CD4-positive, alpha-beta T cell treated with Interleukin-15 for 1 hour (primary cell): ENCODE measurements at places on chromosomes 2 and 18.
A peak's percentile ranks its signal among the peaks of the same experiment; 100 is the strongest.

- no peak for DNase-seq
These were observed 15.4 kb downstream of the GREB1L start for GRCh38 chr18:21257386-21257785.

GRCh38 chr2:119647440-119648169, 31.4 kb upstream of the TMEM177 start:
- DNase-seq: peak; percentile 25

DNA sequence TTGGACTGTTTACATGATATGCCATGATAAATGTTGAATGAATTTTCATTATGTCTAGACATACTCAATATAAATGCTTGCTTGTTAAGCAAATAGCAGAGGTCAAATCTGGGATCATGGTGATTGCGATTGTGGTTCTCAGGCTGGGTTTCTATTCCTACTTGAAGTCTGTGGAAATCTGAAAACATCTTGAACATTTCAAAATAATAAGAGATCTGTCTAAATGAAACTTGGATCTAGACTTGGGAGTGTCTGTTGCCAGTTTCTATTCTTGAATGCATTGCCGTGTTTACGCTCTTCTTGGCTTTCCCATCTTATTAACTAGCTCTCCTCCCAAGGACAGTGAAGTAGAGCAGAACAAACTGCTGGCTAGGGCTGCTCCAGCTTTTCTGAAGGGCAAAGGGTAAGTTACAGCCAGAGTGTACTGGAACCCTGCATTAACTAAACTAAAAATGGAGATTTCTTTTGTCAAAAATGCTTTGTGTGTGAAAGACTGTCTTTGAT, 127.7 kb downstream of the DTNA start:
- DNase-seq: no peak

- DNase-seq: no peak
These were observed 361.2 kb upstream of the HNRNPA3 start for GRCh38 chr2:176851200-176851888.

GRCh38 chr2:445896-446295, 158.0 kb upstream of the ALKAL2 start:
- no peak for DNase-seq

- no peak for DNase-seq
These were observed 472.9 kb downstream of the PTPRM start for GRCh38 chr18:8040021-8040420.

GRCh38 chr18:67509741-67510391, 6.7 kb downstream of the DSEL start:
- DNase-seq: no peak

GRCh38 chr18:13500227-13500865, 226.0 kb downstream of the FAM210A start:
- DNase-seq: no peak

DNA sequence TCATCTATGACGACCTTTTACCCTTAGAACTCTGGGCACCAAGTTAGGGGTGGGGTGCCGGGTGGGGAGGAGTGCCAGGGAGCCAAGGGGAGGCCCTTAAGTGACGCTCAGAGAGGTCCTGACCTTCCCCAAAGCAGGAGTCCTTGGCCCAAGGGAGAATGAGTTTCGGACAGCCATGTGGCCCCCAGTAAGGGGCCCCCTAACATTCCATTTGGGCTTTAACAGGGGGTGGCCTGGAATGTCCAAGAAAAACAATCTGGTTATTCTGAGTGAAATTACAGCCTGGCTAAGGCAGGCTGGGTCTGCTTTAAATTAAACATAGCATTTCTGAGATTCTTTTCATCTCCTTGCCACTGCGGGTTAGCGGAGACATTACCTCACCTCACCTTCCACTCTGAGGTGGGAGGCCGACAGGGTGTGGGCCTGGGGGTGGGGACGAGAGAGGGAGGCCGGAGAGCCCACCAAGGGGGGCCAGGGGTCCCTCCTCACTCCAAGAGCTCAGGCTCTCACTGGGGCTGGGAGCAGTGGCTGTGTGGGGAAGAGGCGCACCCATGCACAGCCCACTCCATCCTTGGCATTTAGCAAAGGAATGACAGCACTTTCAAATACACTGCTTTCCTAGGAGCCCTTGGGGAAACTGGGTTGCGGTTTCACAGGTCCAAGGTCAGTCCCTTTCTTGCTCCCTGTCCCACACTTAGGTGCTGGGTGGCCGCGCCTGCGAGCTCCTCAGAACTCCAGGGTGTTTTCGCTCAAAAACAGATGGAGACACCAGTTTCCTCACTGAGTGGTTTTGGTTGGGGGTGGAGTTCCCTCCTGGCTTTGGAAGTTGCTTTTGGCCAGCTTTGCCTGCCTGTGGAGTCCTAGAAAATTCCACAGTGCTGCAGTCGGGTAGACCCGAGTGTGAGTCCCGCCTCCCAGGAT, 107.4 kb downstream of the POLR1A start:
- DNase-seq: peak; percentile 55

DNA sequence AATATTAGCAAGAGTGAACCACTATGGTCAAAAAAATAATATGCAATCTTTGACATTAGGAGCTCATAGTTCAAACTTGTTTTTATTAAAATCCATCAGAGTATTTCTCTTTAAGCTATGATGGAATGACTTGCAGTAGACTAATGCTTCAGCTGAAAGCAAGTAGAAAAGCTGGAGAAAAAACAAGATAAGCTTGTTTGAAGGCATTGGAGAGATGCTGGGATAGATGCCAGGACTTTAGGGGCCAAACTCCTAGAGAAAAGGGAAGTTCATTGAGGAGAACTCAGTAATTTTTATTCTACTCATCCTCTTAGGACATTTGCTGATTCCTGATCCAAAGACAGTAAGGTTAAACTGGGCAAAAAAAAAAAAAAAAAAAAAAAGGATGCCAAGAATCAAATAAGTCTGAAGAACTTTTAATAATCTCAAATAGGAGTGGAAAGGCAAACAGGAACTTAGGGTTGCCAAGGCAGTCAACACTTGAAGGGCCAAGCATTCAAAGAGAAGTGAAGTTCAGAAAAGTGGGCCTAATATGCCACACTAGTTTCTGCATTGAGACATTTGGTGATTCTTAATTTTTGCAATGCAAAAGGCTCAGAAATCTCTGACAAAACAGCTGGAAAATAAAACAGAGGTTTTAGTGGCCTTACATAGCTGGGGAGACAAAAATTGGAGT, 19.7 kb upstream of the AFF3 start:
- DNase-seq: no peak

GRCh38 chr2:231341100-231341499, 54.4 kb upstream of the B3GNT7 start:
- no peak for DNase-seq

DNA sequence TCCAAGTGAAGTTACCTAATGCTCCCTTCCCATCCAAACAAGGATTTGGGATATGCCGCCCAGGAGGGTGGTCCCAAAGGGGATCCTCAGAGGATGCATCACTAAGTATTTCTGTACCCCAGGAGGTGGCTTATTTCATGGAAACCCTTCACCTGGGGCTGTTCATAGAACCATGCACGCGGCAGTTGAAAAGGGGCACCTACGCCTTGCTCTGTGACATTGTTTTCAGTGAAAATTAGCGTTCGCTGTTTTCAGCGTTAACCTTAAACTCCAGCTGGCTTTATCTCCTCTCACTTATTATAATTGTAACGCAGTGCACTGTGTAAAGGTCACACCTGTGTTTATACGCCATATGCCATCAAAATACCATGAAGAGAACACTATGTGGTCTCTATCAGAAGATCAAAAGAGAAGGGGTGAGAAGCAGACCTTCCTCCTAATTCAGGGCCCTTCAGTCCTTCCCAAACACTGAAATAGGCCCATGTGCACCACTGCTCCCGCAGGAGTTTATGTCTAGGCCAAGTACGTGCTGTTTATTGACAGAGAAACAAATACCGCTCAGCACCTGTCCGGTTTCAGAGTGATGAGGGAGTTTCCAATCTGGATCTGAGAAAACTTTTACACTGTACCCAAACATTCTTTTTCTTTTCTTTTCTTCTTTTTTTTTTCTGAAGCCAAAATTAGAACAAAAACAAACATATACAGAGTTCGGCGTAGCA, 162.1 kb downstream of the BCL2 start:
- peak; percentile 57 for DNase-seq

DNA sequence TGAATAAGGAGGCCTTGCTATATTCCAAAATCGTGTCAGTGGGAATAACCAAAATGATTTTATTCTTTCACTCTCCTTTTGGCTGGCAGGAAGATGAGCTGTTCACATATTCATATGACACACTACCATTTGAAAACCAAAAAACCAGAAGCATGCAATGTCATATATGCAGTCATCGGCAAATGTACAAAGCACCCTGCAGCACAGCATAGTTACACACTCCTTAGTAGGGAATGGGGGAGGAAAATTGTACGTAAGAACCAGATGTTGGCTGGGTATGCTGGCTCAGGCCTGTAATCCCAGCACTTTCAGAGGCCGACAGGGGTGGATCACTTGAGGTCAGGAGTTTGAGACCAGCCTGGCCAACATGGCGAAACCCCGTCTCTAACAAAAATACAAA, 176.6 kb downstream of the GFPT1 start:
- no peak for DNase-seq

DNA sequence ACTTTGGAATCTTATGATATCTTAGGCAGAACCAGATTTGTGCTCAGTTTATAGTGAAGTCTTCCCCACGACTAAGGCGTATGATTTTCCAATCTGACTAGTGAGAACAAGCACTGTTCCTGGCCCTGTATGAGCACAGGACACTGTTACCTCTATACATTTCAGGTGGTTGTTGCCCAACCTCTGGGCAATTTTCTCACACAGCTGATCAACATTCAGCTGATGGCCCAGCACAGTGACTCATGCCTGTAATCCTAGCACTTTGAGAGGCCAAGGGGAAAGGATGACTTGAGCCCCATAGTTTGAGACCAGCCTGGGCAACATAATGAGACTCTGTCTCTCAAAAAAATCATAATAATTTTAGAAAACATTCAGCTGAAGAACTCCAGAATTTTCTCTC, 119.5 kb downstream of the ASXL3 start:
- DNase-seq: no peak

- no peak for DNase-seq
These were observed 159.7 kb upstream of the LHCGR start for GRCh38 chr2:48915227-48915626.

DNA sequence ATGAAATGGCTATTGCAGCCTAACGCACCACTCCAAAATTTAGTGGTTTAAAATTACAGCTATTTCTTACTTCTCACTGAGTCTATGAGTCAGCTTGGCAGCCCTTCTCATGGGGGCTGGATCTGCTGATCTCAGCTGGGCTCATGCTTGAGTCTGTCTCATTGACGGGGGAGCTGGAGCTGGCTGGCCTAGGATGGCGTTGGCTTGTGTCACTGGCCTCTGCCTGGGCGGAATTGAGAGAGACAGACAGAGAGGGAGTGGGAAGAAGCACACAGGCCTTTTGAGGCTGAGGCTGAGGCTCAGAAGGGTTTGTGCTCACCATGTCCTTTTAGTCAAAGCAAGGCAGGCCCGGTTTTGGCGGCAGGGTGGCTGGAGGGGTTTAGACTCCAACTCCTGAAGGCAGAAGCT, 412.1 kb upstream of the MYT1L start:
- DNase-seq: no peak

DNA sequence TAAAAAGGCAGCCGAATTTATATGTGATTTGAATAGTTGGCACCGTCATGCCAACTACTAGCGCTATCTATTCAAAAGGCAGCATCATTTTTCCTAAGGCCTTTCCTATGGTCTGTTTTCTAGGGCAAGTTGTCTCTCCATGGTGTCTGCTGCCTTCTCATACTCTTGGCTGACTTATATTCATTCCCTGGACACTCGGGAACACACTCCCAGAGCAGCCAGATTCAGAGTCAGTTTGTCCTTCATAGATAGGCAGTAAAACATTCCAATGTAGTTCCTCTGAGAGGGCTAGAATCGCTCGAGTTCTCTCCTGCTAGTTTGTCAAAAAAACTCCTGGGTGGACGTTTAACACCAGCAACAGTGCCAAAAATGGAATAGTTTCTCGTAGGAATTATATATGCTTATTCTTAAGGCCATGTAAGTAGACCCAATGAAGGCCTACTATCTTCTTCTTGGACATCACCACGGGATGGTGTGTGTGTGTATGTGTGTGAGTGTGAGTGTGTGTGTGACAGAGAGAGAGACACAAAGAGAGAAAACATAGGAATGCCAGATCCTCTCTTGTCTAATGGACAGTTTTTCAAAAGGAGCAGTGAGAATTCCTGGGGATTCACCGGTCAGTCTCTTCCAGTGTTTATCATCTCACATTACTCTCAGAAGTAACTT, 129.3 kb upstream of the CTAGE1 start:
- DNase-seq: no peak

DNA sequence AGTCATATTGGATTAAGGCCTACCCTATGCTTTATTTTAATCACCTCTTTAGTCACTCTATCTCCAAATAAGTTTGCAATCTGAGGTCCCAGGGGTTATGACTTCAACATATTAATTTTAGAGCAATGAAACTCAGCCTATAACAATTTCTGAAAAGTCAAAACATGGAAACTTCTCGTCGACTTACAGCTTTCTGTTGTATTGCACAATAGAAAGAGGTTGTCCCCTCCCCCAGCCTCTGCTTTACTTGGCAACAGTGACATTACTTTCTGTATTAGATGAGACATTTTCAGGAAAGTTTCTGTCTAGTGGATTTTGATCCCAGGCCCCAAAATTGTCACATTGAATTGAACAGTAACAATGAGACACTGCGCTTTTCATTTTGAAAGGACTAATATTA, 326.4 kb downstream of the THSD7B start:
- no peak for DNase-seq

- peak; percentile 47 for DNase-seq
These were observed 112.8 kb upstream of the MAP3K20 start for GRCh38 chr2:172962824-172963223.

GRCh38 chr18:67041334-67041733, 437.4 kb upstream of the CDH19 start:
- DNase-seq: no peak

DNA sequence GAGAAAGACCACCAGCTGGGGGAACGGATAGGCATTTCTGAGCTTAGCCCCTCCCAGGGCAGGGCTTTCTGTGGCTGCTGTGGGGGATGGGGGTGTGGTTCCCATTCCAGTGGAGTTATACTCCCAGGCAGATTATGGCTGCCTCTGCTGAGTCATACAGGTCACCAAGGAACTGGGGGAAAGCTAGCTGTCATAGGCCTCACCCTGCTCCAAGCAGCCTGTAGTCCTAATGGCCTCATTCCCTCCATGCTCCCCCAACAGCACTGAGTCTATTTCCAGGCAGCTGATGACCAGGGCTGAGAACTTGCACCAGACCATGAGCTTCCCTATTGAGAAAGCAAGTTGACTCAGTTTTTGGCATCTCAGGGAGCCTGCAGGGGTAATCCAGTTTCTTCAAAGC, 87.1 kb downstream of the GPR39 start:
- no peak for DNase-seq

- no peak for DNase-seq
These were observed 321.4 kb upstream of the SLC8A1 start for GRCh38 chr2:40773291-40773690.

GRCh38 chr2:38171208-38171855, 95.4 kb upstream of the CYP1B1 start:
- DNase-seq: no peak

- DNase-seq: no peak
These were observed 1.5 kb upstream of the DLX1 start for GRCh38 chr2:172083628-172084394.

DNA sequence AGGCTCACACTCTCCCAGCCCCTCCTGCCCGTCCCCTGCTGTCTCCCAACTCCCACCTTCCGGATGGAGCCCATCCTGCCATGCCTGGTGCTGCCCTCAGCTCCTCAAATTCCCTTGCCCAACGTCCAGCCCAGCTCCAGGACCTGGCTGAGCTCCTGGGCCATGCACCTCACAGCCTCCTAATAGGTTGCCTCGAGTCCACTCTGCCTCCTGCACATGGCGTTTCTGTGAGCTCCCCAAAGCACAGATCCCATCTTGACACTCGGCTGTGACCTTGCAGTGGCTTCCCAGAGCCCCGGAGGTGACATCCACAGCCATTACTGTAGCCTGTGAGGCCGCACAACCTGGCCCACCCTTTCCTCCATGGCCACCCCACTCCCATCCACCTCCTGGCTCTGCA, 191.9 kb upstream of the SALL3 start:
- no peak for DNase-seq
